Cerebellar nuclear complex (tissue), 1 donor: ENCODE measurements at places on chromosomes 7 and 10.

DNA sequence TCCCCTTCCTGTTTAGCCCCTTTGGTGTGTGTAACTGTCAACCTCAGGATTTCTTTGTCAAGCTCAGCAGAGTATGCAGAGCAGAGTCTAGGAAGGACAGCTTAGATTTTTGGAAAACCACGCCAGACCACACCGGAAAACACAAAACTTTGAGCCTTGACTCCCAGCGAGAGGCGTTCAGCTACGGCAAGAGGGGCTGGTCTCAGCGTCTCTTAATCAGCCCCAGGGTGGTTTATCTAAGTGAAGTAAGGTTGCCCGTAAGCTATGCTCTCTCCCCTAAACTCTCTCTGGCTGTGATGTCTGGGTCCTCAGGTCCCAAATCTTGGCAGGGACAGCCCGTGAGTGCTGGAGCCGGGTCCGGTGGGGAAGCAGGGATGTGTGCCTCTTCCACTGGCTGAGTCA, 230.9 kb downstream of the KLF6 start:
- DNase-seq = no peak

DNA sequence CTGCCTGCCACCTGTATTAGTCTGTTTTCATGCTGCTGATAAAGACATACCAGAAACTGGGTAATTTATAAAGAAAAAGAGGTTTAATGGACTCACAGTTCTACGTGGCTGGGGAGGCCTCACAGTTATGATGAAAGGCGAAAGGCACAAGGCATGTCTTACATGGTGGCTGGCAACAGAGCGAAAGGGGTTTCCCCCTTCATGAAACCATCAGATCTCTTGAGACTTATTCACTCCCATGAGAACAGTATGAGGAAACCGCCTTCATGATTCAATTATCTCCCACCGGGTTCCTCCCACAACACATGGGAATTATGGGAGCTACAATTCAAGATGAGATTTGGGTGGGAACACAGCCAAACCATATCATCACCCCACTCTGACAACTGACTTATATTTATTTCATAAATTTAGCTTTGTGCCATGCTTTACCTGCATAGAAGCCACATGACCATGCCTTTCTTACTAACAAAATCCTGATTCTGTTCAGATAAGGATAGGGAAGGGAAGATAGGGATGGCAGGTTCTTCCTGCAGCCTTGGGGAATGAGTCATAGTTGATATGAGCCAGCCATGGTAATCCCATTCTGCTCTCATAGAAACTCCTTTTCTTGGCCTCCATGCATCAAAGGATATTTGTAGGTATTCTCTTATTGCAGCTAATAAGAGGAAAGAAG, 191.3 kb upstream of the AGK start:
- no peak for DNase-seq

- DNase-seq = no peak
These were observed 1.4 kb upstream of the ASIC3 start for GRCh38 chr7:151046603-151047573.

GRCh38 chr10:118595064-118595420, 406 bp downstream of the PRLHR start:
- DNase-seq = no peak
